ENCODE measurements at places on chromosomes 6 and 20. TPM values are rescaled to one million over a fixed set of nuclear protein-coding genes. Genes with fewer than 3 reads are reported as not detected.

NKAIN2 gene
- total RNA-seq = 0.29 TPM

FGD2 gene
- total RNA-seq = 20.5 TPM

VWA7 gene
- 18.5 TPM for total RNA-seq

PSMG4 gene
- total RNA-seq = 19.3 TPM

GRCh38 chr6:166587631-166588413, 1.3 kb upstream of the RAMACL start:
- DNase-seq = no peak

- peak; percentile 68 for DNase-seq
Measured at GRCh38 chr6:158213925-158214674, 46.0 kb downstream of the GTF2H5 start.

DNA sequence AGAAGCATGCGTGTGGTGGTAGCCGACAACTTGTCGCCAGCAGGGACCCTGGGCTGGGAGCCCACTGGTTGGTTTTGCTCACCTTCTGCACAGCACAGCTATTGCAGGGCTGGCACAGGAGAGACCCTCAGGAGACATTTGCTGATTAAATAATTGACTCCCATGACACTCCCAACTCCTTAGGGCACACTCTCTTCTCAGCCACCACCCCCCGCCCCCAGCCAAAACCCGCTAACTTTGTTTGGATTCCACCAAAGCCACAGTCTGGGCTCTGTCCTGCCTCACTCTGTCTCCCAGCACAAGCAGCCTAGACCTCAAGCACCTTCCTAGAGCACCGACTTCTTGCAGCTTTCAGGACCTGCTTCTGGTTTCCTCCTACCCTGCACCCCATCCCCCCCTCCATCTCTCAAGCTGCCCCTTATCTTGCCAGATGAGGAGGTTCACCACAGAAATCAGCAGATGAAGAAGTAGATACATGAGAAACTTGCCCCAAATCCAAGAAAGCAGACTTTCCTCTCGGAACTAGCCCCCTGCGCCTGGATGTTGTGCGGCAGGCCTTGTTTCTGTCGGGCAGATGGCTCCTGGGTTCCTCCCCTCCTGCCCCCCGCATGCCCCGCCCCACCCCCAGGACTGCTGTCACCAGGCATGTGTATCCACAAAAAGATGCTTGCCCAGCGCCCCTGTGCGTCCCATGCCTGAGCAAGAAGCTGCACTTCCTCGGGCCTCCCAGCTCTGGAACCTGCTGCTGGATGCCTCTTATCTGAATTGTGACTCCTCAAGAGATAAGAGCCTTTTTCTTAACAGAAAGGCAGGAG, 35.0 kb upstream of the CD93 start:
- no peak for DNase-seq

GRCh38 chr6:42784717-42785498, 3.1 kb downstream of the BICRAL start:
- DNase-seq = no peak

DNA sequence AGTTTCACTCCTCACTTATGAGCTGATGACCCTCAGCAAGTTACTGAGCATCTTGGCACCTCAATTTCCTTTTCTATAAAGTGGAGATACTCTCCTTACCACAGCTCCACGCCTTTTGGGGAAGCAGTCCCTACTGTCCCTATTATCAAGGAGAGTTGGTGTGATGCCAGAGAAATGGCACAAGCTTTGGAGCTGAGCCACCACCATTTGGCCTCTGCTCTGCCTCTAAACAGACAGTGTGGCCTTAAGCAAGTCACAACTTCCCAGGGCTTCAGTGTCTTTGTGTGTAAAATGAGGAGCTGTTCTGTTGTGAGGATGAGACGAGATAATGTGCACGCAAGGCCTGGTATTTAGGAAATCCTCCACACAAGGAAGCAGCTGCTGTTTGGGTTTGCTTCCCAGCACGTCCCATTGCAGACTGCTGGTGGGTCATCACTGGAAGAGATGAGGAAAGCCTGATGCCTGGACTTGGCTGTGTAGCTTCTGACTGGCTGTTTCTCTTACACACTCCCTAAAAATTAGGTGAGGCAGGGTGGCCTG, 18.5 kb downstream of the NSFL1C start:
- no peak for DNase-seq

DNA sequence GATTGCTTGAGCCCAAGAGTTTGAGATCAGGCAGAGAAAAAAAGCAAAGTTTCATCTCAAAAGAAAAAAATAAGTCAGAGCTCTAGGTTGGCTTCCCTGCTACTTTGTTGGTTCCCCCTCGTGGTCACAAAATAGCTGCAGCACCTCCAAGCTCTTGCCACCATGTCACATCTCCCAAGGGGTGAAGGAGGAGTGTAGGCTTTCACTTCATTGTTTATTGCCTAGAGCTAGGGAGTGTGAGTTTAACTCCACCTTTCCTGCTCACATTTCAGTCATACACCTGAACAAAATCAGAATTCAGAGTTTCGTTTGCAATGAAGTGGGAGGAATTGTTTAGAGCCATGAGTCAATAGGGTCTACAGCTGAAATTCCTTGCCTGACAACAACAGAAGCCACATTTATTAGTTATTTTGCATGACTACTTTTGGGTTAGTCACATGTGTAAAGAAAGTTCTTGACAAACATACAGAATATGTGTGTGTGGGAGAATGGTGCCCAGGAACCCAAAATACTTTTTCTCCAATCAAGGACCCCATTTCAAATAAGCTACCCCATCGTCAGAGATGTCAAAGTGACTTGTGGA, 56.2 kb upstream of the UFL1 start:
- no peak for DNase-seq

Data from mucosa of gallbladder (tissue), 1 donor.